SHP77 (cell line): ENCODE measurements at places on chromosomes 11 and 22.

- no peak for DNase-seq
These were observed 180.5 kb downstream of the MIAT start for GRCh38 chr22:26837784-26838470.

DNA sequence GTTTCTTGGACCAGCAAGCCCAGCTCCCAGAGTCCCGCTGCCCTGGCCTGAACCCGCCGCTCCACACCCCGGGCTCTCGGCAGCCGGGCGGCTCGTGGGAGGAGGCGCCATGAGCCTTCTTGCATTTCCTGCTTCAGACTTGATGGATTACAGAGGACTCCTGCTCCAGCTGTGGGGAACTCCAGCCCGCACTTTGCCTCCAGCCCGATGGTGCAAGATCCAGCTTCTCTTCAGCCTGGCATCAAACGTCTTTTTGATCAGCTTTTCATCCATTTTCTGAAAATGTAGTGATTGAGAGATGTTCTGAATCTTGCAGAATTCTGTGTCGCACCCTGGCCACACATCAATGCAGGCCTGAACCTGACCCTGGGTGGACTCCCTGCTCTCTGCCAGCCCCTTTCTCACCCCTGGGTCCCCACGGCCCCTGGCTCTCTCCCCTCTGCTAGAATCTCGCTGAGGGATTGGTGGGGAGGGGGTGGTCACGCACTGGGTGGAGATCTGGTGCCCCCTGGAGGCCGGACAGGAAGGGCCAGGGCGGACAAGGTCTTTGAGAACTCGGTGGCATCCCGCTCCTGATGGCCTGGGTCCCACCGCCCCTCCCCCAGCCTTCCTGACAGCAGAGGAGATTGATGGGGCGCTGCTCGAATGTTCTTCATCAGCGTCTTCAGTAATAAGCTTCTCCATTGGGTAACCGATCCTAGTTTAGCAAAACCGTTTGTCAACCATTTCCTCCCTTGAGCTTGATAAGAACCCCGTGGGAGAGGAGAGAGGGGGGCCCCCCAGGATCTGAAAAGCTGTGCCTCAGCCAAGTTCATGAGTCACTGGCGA, 12.1 kb upstream of the NFAM1 start:
- peak; percentile 73 for DNase-seq

DNA sequence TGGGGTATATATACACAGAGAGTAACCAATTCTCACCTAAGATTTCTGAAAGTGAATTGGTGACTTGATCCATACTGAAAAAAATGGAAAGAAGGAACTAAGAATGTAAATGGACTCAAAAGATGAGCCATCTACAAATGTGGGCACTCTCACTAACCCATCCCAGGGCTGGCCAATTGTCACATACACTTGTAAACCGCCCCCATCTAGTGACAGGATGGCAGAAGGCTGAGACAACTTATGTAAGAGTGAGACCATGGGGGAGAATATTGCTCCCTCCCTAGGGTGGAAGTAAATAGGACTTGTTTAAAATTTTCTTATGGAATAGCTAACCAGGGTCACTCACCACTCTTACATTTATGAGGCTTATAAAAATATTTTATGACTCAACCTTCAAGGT, 377.1 kb upstream of the ISX start:
- no peak for DNase-seq

GRCh38 chr11:60570970-60571369, 55.8 kb downstream of the MS4A13 start:
- no peak for DNase-seq

- DNase-seq = no peak
These were observed 53.2 kb downstream of the TSPAN18 start for GRCh38 chr11:44779736-44780520.

GRCh38 chr11:17813391-17814059, 78.9 kb downstream of the KCNC1 start:
- DNase-seq = no peak

DNA sequence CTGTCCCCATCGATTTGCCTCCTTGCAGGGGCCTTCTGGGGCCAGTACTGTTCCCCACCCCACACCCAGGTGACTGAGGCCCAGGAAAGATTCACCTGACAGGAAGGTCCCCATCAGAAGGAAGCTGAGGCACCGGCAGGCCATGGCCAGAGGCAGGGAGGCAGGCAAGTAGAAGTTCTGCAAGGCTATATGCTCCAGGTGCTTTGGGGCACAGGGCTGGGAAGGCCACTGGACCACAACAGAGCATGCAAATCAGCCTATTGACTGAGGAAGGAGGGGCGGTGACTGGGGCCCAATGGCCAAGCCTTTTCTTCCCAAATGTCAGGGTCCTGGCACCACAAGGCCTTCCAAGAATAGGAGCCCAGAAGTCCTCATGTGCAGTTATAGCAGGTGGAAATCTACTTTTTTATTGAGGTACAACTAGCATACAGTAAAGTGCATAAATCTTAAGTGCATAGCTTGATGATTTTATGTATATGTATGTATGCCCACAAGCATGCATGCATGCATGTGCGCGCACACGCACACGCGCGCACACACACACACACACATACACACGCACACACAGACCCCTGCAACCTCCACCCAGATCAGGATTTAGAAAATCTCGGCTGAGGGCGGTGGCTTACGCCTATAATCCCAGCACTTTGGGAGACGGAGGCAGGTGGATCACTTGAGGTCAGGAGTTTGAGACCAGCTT, at the start of gene VPREB3:
VPREB3 (minus strand) TSS at position 206 of the 700 bp plus-strand sequence; CDS start at position 144, 62 bp downstream.
- DNase-seq = no peak

DNA sequence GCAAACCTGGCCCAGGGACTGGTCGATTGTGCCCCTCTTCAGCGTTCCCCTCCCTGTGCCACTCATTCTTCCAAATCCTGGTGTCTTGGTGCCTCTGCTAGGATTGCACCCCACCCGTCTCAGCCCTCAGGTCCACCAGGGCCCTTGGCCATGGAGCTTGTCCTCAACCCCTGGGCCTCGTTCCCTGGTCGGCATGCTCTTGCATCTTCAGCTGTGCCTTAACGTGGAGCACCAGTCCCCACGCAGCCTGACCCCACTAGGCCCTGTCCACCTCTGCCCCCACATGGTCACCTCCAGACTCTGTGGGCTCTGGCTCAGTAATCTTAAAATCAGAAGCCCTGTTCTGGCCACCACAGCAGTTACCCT, 61.1 kb downstream of the OSBP2 start:
- DNase-seq = no peak

DNA sequence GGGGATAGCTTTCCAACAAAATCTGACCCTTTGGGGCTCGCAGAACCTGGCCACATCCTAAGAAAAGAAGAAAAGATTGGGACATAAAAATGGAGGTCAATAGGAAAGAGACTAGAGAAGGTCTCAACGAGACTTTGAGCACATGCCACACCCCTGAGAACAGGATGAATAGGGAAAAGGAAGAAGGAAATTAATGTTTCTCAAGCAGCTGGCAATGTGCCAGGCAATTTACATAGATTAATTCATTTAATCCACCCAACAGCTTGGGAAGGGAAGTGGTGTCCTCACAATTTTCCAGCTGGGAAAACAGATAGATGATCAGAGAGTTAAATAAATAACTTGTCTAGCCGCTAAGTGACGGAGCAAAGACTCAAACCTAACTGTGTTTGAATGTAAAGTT, 50.7 kb downstream of the PAMR1 start:
- no peak for DNase-seq
